ENCODE measurements at places on chromosomes 7 and 10.

GRCh38 chr10:122051609-122052385 is 62.8 kb downstream of the TACC2 start:
- DNase-seq = peak; percentile 41

- no peak for DNase-seq
Observed at GRCh38 chr7:149783386-149784250, 10.2 kb upstream of the ZNF467 start.

- DNase-seq = no peak
Observed at GRCh38 chr7:119936836-119937235, 336.1 kb upstream of the KCND2 start.

GRCh38 chr7:36984041-36984521 is 259.8 kb upstream of the AOAH start:
- no peak for DNase-seq

DNA sequence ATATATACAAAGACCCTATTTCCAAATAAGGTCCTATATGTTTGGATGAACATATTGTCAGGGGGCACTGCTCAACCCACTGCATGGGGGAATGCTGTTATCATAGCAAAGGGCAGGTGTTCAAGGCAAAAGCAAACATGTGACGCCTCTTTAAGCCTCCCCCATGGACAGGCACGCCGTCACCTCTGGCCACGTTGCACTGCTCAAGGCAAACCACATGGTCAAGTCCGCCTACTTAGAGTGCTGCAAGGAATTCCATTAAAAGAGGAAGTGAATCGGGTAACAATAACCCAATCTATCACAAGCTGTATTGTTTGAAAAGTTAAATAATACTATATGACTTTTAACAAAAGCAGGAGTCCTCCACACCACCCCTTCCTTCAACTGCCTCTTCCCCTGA is 8.8 kb upstream of the CALD1 start:
- DNase-seq = no peak

GRCh38 chr7:15016766-15017165 is 114.2 kb upstream of the DGKB start:
- DNase-seq = no peak

GRCh38 chr7:31699050-31699449 is 12.0 kb downstream of the PPP1R17 start:
- DNase-seq = no peak

GRCh38 chr10:104306897-104307296 is 31.4 kb downstream of the ITPRIP start:
- no peak for DNase-seq

DNA sequence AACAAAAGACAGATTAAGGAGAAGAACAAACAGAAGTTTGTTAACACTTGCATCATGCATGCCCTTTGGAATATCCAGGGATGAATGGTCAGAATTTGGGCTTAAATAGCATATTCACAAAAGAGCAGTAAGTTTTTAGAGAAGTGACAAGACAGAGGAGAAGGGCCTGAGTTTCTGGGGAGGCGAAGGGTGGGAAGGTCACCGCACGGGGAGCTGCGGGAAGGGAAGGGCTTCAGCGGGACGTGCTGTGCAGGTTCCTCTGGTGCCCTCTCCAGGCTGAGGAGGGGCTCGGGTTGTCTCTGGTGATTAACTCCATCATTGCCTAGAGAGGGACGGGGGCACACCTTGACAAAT is 10.4 kb upstream of the ZNF22 start:
- peak; percentile 37 for DNase-seq

DNA sequence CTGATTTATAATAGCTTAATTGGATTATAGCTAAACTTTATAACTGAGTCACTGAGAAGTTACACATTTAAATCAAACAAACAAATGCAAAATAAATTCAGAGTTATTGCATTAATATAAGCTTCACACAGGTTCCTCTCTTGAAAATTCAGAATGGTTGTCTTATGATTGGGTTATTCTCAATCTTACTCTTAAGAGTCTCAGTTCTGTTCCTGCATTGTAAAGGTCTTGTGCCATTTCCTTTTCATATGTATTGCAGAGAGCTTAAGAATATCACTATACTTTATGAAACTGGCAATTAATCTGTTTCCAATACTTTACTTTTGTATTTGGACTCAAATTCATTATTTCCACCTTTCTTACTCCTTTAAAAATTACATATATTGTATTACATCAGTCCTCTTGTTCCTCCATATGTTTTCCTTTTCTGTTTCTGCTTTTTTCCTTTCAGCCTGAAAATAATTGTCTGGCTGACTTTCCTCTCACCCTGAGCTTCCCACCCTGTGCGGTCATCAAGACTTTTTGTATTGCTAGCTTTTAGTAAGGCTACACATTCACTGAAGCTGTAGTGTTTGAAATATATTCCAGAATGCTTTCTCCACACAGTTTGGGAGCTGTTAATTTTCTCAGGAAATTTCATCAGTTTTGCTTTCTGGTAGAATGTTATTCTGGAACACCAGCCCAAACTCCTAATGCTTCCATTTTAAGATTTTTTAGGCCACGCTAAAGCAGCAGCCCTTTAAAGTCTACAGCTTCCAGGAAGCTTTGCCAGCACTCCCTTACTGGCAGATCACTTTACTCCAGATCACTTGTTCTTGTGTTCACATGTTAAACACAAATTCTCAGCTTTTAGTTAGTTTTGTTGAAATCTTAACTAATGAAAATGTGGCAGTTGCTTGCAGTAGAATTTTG is 139.4 kb downstream of the KCND2 start:
- no peak for DNase-seq

- DNase-seq = no peak
Observed at GRCh38 chr10:28169525-28169924, 133.3 kb downstream of the MPP7 start.

GRCh38 chr7:16091701-16092310 is 329.5 kb downstream of the CRPPA start:
- DNase-seq = no peak

GRCh38 chr7:27138985-27139333 is 4.5 kb downstream of the HOXA5 start:
- DNase-seq = no peak

- DNase-seq = no peak
Observed at GRCh38 chr7:121875203-121875602, 2.2 kb downstream of the PTPRZ1 start.

DNA sequence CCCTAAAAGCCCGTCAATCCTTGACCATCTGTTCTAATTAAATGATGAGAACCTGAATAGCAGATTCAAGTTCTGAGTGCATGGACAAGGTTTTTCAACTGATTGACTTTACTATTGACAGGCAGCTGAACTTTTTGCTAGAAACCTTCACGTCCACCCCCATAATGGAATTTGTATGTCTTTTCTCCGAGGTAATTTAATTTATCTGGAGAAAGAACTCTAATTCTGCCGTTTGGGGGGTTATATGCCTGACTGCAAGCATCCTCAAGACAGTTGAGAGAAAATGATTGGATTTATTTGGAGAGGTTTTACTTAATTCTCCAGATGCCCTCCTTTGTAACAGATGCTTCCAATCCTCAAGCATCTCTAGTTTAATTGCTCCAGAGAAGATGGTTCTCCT is 1053.4 kb upstream of the AUTS2 start:
- DNase-seq = no peak

GRCh38 chr10:63206997-63207811 is 74.1 kb downstream of the NRBF2 start:
- peak; percentile 13 for DNase-seq

- no peak for DNase-seq
Observed at GRCh38 chr10:130121486-130122079, 11.0 kb upstream of the C10orf143 start.

GRCh38 chr10:6995831-6996230 is 415.0 kb downstream of the SFMBT2 start:
- no peak for DNase-seq

- DNase-seq = no peak
Observed at GRCh38 chr10:120897343-120897742, 46.2 kb downstream of the WDR11 start.

GRCh38 chr10:324593-324992 is 189.3 kb downstream of the ZMYND11 start:
- DNase-seq = no peak

GRCh38 chr7:115869190-115869589 is 161.4 kb downstream of the TFEC start:
- no peak for DNase-seq
